Tibial nerve (tissue), 4 donors: ENCODE measurements at places on chromosomes 5 and 9.

DNA sequence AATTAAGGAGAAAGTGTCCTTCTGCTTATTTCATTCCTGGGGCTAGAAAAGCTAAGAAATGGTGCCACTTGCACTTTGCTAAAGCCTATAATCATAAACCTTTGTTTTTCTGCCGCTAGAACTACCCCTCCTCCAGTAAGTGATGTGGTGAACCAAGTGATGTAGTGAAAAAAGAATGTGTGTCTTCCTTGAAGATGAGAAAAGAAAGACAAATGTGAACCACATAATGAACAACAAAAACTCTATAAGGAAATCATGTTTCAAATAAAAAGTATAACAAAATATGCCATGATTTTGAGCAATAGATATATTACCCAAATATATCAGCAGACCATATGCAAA, 179.0 kb upstream of the SGCD start:
- H3K27me3 ChIP-seq: no peaks in the 10 kb centered on the region
- H3K36me3 ChIP-seq: no peaks in the 10 kb centered on the region
- no peak overlapping the region for H3K27ac ChIP-seq

DNA sequence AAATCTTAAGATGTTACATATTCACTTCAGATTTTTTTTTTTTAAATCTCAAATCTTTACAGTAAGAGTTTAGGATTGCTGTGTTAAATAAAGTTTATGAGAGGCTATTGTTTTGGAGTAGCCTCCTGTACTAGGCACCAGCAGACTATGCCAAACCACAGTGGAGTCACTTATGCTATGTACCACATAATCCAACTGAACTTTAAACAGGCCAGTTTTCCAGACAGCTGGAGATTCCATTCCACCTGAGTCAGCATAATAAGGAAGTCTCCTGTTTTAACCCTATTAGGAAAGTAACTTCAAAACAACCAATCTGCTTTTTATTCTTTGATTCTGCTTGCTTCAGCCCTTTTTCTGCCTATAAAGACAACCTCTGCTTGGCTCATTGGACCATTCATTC, 205.2 kb downstream of the CSNK1G3 start:
- no peak overlapping the region for H3K27ac ChIP-seq
- H3K4me3 ChIP-seq: no peak overlapping the region
- no peaks in the 10 kb centered on the region for H3K4me1 ChIP-seq
- no peaks in the 10 kb centered on the region for H3K27me3 ChIP-seq
- DNase-seq: no peak

GRCh38 chr5:127754706-127755105, 51.5 kb downstream of the CCDC192 start:
- no peak for DNase-seq
- H3K27ac ChIP-seq: no peak overlapping the region
- H3K36me3 ChIP-seq: no peaks in the 10 kb centered on the region
- H3K4me1 ChIP-seq: peaks cover 5% of the 10 kb centered on the region

- H3K36me3 ChIP-seq: no peaks in the 10 kb centered on the region
- no peaks in the 10 kb centered on the region for H3K4me1 ChIP-seq
- H3K27me3 ChIP-seq: no peaks in the 10 kb centered on the region
Measured at GRCh38 chr5:158056130-158056825, 197.3 kb upstream of the CLINT1 start.

DNA sequence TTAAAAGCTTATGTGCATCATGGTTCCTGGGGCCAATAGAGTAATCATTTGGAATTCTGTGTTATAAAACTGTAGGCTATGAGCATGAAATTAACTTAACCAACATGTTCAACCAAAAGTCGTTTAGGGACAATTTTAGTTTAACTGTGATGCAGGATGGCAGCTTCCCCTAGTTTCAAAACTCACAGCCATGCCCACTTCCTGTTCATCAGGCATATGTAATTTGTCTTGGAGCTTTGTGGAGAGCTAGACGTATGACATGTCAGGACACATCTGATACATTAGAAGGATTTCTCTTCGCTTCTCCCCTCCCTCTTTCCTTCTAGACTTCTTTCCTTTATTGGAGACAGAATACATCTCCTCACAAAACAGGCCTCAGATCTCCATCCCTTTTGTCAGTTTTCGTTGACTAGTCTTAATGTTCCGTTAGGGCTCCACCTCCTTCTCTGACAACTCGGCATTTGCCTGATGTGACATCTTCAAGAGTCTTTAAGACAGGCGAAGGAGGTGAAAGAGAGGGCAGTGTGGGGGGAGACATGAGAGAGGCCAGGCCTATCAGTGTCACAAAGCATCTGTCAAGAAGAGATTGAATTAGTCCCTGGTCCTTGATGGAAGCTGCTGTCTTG, 176.0 kb downstream of the MSX2 start:
- no peak for DNase-seq
- no peaks in the 10 kb centered on the region for H3K27me3 ChIP-seq
- H3K36me3 ChIP-seq: no peaks in the 10 kb centered on the region
- no peak overlapping the region for H3K27ac ChIP-seq
- no peak overlapping the region for H3K4me3 ChIP-seq

- H3K4me1 ChIP-seq: no peaks in the 10 kb centered on the region
- no peak for DNase-seq
- H3K27me3 ChIP-seq: no peaks in the 10 kb centered on the region
- no peaks in the 10 kb centered on the region for H3K36me3 ChIP-seq
- H3K27ac ChIP-seq: no peak overlapping the region
- H3K4me3 ChIP-seq: no peak overlapping the region
Measured at GRCh38 chr9:114276908-114277821, 45.7 kb upstream of the ORM1 start.

- no peaks in the 10 kb centered on the region for H3K27me3 ChIP-seq
- peaks cover 19% of the 10 kb centered on the region for H3K4me1 ChIP-seq
- DNase-seq: no peak
- no peak overlapping the region for H3K27ac ChIP-seq
Measured at GRCh38 chr9:13144166-13144775, 135.2 kb downstream of the MPDZ start.
